ENCODE measurements at places on chromosomes 7 and 10. TPM values are rescaled to one million over a fixed set of nuclear protein-coding genes. Genes with fewer than 3 reads are reported as not detected.

- no peaks in the 10 kb centered on the region for H3K27me3 ChIP-seq
- no peak overlapping the region for H3K4me3 ChIP-seq
- H3K27ac ChIP-seq: no peak overlapping the region
- no peaks in the 10 kb centered on the region for H3K36me3 ChIP-seq
These were observed 37.7 kb upstream of the MAP3K8 start for GRCh38 chr10:30396293-30396692.

GRCh38 chr7:30405179-30405578, 73.4 kb downstream of the NOD1 start:
- no peak overlapping the region for H3K4me3 ChIP-seq
- DNase-seq: no peak
- H3K36me3 ChIP-seq: no peaks in the 10 kb centered on the region
- no peak overlapping the region for H3K27ac ChIP-seq
- no peaks in the 10 kb centered on the region for H3K27me3 ChIP-seq

DNA sequence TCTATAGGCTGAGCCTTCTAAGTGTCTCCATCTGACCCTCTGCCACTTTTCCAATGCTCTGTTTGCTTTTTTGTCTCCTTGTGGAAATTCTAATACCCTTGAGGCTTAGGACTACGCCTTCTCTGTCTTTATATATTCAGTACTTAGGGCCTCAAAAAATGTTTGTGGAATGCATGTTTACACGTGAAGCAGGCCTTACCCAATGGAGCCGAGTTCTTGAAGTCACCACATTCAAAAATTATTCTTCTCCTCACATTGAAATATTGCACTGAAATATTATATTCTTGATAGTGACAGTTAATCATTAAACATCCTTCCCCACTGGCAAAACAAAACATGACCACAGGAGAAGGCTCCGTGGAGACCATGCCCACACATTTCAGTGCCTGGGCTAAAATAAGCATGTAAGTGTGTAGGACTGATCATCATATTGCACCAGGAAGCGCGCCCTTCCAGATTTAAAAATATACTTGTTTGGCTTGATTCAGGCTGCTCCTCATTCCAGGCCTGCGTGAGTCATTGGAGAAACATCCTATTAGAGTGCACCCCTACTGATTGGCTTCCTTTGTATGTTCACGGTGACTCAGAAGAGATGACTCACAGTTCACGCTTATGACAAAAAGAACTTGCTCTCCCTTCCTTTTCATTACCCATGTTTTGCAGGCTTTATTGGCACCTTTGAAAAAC, 307.4 kb upstream of the AOAH start:
- peak; percentile 23 for DNase-seq
- peaks cover 23% of the 10 kb centered on the region for H3K4me1 ChIP-seq
- no peak overlapping the region for H3K4me3 ChIP-seq
- no peaks in the 10 kb centered on the region for H3K27me3 ChIP-seq

- H3K4me1 ChIP-seq: no peaks in the 10 kb centered on the region
- H3K27ac ChIP-seq: no peak overlapping the region
- DNase-seq: no peak
- no peak overlapping the region for H3K4me3 ChIP-seq
- no peaks in the 10 kb centered on the region for H3K36me3 ChIP-seq
These were observed 170.0 kb downstream of the PRKG1 start for GRCh38 chr10:51244309-51244708.

DNA sequence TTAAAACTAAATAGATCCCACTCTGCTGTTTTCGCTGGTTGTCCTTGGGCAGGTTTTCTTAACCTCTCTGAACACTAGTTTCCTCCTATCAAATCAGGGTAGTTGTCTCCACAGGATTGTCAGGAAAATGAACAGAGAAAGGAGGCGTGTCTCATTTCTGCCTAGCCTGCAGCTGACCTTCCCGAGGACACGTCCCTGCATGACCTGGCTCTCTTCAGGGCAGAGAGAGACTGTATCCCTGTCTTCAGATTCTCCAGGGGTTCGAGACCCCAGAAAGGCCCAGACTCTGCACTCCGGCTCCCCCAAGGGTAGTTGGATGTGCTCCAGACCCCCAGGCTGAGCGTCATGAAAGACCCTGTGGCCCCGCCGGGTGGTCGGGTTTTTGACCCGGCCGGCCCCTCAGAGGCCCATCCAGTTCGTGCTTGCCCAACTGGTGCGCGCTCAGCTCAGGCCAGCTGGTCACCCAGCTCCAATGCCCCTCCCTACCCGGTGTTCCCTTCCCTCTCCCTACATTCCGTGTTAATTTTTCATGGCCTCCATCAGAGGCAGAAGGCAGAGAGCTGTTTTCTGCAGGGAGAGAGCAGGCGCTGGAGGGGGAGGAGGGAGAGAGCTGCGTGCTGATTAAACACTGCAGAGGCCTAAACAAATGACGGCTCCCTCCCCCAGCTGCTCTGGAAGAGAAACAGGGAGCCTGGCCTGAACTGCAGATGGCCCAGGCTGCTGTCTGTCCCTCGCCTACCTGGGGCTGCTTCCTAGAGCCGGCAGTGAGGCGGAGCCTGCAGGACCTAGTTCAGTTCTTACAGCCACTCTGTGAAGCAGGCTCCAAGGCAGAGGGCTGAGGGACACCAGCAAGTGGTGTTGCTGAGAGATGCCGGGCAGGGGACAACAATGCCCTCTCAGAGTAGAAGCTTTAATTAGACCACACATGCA, 86.2 kb upstream of the PPIF start:
- H3K4me3 ChIP-seq: no peak overlapping the region
- no peaks in the 10 kb centered on the region for H3K27me3 ChIP-seq
- DNase-seq: no peak
- H3K27ac ChIP-seq: peak overlapping the region; percentile 7
- no peaks in the 10 kb centered on the region for H3K36me3 ChIP-seq
- H3K4me1 ChIP-seq: peaks cover 3% of the 10 kb centered on the region

The PLAC9 gene
- 53.8 TPM for total RNA-seq

The NPC1L1 gene
- total RNA-seq: not detected

The TMEM120A gene
- 32.3 TPM for total RNA-seq

The LAMB4 gene
- total RNA-seq: not detected

- H3K4me1 ChIP-seq: peaks cover 6% of the 10 kb centered on the region
- H3K36me3 ChIP-seq: no peaks in the 10 kb centered on the region
- H3K27me3 ChIP-seq: no peaks in the 10 kb centered on the region
These were observed 528 bp upstream of the TNRC18 start for GRCh38 chr7:5423976-5424748.

The DENND2A gene
- total RNA-seq: 9.3 TPM

The PTCD1 gene
- 4.5 TPM for total RNA-seq

The SFTPA1 gene
- total RNA-seq: 11,086 TPM

DNA sequence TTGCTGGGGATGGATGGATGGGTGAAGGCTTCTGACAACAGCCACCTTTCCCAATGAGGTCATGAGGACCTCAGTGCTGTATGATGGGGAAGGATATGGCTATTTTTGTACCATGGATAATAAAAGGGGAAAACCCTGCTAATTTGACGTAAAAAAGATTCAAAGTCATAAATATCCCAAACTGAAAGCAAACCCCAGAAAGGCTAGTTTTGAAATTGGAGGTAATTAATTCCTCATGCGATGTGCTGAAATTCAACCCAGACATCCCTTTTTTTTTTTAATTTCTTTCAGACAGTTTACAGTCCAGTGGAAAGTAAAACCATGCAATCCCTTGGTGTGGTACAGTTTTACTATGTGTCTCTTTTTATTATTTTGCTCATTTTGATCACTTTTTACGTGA, 254.5 kb upstream of the BMPER start:
- no peak overlapping the region for H3K4me3 ChIP-seq
- H3K27ac ChIP-seq: no peak overlapping the region
- no peaks in the 10 kb centered on the region for H3K4me1 ChIP-seq
- H3K27me3 ChIP-seq: no peaks in the 10 kb centered on the region

DNA sequence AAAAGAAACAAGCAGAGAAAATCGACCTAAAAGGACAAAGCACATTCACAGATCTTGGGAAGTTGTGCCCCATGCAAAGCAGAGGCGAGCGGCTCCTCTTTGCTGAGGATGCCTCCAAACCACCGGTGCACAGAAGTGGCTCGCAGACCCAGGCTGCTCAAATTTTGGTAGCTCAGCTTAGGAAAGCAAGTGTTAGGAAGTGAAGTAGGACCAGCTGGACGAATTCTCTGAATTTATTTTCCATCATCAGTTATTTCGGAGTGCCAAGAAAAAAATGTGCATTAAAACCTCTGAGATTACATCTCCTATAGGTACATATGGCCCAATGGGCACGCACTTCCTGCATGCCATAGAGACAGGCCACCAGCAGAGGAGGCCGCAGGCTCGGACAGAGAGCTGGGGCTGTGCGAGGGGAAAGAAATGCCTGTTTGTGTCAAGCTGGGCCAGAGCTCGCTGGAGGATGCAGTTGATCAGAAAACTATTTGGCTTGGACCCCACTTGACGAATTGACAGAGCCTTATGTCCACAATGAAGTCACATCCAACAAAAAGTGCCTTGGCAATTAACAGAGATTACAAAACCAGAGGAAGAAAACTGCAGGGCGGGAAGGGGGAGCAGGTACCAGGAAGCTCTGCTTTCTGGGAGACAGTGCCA, 122.3 kb upstream of the LYZL2 start:
- H3K36me3 ChIP-seq: no peaks in the 10 kb centered on the region
- DNase-seq: peak; percentile 81
- H3K27me3 ChIP-seq: no peaks in the 10 kb centered on the region
- no peaks in the 10 kb centered on the region for H3K4me1 ChIP-seq
- H3K4me3 ChIP-seq: no peak overlapping the region

The GATA3 gene
- total RNA-seq: 1.7 TPM

GRCh38 chr7:107210400-107210799, 41.6 kb downstream of the HBP1 start:
- H3K4me3 ChIP-seq: no peak overlapping the region
- H3K27me3 ChIP-seq: no peaks in the 10 kb centered on the region
- peaks cover 4% of the 10 kb centered on the region for H3K4me1 ChIP-seq
- H3K36me3 ChIP-seq: no peaks in the 10 kb centered on the region
- DNase-seq: no peak

- peaks cover 15% of the 10 kb centered on the region for H3K4me1 ChIP-seq
- no peak overlapping the region for H3K27ac ChIP-seq
- H3K4me3 ChIP-seq: no peak overlapping the region
- no peaks in the 10 kb centered on the region for H3K27me3 ChIP-seq
- H3K36me3 ChIP-seq: no peaks in the 10 kb centered on the region
These were observed 6.0 kb downstream of the MBLAC1 start for GRCh38 chr7:100132697-100133151.

GRCh38 chr7:97002555-97003261, 2.6 kb upstream of the DLX6 start:
- no peak for DNase-seq
- no peak overlapping the region for H3K27ac ChIP-seq
- peaks cover 22% of the 10 kb centered on the region for H3K4me1 ChIP-seq
- H3K27me3 ChIP-seq: peaks cover 100% of the 10 kb centered on the region
- H3K36me3 ChIP-seq: no peaks in the 10 kb centered on the region

- no peaks in the 10 kb centered on the region for H3K36me3 ChIP-seq
- DNase-seq: no peak
- H3K27ac ChIP-seq: no peak overlapping the region
- H3K4me1 ChIP-seq: no peaks in the 10 kb centered on the region
These were observed 147.9 kb upstream of the EGR2 start for GRCh38 chr10:62964026-62964425.

GRCh38 chr7:98400542-98401340, at the start of gene BAIAP2L1:
Gene BAIAP2L1 (minus strand): TSS chr7:98401090. CDS start chr7:98400852, 238 bp downstream.
- peak; percentile 59 for DNase-seq
- peaks cover 12% of the 10 kb centered on the region for H3K4me1 ChIP-seq
- peak within 1 kb of the TSS; percentile 59 for H3K4me3 ChIP-seq
- H3K36me3 ChIP-seq: no peaks in the 10 kb centered on the region
- peak within 1 kb of the TSS; percentile 75 for H3K27ac ChIP-seq

GRCh38 chr10:49157229-49157628, 23.4 kb upstream of the FAM170B start:
- no peak overlapping the region for H3K27ac ChIP-seq
- no peaks in the 10 kb centered on the region for H3K27me3 ChIP-seq
- DNase-seq: no peak
- no peaks in the 10 kb centered on the region for H3K4me1 ChIP-seq

The HOXA2 gene
- 1.4 TPM for total RNA-seq

The CALML5 gene
- total RNA-seq: not detected

- H3K4me1 ChIP-seq: no peaks in the 10 kb centered on the region
- no peaks in the 10 kb centered on the region for H3K36me3 ChIP-seq
- H3K27me3 ChIP-seq: no peaks in the 10 kb centered on the region
- no peak overlapping the region for H3K4me3 ChIP-seq
- no peak overlapping the region for H3K27ac ChIP-seq
These were observed 136.8 kb downstream of the NSUN6 start for GRCh38 chr10:18514537-18514936.

- H3K4me1 ChIP-seq: no peaks in the 10 kb centered on the region
- H3K27ac ChIP-seq: no peak overlapping the region
- DNase-seq: no peak
- no peak overlapping the region for H3K4me3 ChIP-seq
- H3K36me3 ChIP-seq: no peaks in the 10 kb centered on the region
- no peaks in the 10 kb centered on the region for H3K27me3 ChIP-seq
These were observed 70.4 kb upstream of the MDFIC start for GRCh38 chr7:114851406-114852061.

DNA sequence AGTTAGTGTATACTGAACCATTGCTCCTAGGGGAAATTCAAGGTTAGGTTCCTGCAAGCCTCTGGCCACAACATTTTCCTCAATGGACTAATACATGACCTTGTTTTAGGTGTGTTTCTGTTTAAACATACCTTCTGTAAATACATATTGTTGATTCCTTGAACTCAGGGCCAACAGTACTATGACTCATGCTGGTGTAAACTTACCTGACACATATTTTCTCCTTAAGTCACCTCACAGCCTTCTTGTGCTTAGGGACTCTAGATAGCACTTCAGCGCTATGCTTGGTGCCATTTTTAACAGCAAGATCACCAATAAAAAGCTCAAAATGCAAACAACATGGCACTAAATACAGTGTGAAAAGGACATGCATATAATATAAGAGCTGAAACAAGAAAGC, 176.4 kb downstream of the TAX1BP1 start:
- no peak overlapping the region for H3K27ac ChIP-seq
- no peaks in the 10 kb centered on the region for H3K27me3 ChIP-seq
- no peaks in the 10 kb centered on the region for H3K36me3 ChIP-seq
- no peak for DNase-seq

- no peaks in the 10 kb centered on the region for H3K4me1 ChIP-seq
- no peak for DNase-seq
- H3K4me3 ChIP-seq: no peak overlapping the region
- H3K36me3 ChIP-seq: no peaks in the 10 kb centered on the region
- H3K27ac ChIP-seq: no peak overlapping the region
These were observed 886.1 kb downstream of the SORCS1 start for GRCh38 chr10:106278383-106278782.

The WNT16 gene
- total RNA-seq: not detected

DNA sequence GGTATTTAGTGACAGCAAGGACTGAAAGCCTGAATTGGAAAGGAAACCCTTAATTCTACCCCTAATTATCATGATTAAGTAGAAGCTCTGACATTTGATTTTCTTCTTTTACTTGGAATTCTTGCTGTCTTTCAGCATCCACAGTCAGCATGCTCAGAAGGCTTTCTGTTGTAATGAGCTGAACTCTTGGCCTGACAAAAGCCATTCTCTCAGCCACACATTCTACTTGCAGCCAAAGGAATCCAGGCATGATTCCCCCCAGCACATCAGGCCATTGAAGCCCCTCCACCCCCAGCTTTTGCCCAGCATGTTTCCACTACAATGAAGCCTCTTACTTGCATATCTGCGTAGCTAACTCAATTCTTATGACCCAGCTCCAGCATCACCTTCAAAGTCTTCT, 94.3 kb upstream of the FRMD4A start:
- H3K36me3 ChIP-seq: no peaks in the 10 kb centered on the region
- DNase-seq: no peak
- no peak overlapping the region for H3K27ac ChIP-seq

The WEE2 gene
- total RNA-seq: not detected
